Naive thymus-derived CD4-positive, alpha-beta T cell (primary cell): ENCODE measurements at places on chromosomes 7 and 10. TPM values are rescaled to one million over a fixed set of nuclear protein-coding genes. Genes with fewer than 3 reads are reported as not detected.

GRCh38 chr7:70356787-70357328, 758.6 kb downstream of the AUTS2 start:
- no peak for DNase-seq

- DNase-seq, result no peak
Measured at GRCh38 chr10:88389456-88389855, 193.7 kb downstream of the RNLS start.

DNA sequence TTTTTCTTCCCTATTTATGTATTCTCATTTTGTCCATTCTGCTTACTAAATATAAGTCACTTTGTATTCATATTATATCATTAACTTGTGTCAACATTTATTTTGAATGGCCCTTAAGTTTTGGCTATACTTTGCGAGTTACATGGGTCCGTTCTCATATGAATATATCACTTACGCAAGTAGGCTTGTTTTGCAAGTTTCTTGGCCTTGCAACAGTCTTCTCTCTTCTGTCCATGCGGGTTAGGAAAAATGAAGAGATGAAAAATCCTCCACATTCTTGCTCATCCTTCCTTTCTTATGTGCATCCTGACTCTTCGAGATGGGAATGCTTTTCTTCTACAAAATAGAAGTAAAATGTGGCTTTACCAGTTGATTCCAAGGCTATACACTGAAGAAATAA, 82.8 kb downstream of the GPR158 start:
- no peak for DNase-seq

GRCh38 chr10:68516766-68517165, 10.6 kb downstream of the SLC25A16 start:
- no peak for DNase-seq

- DNase-seq, result no peak
Measured at GRCh38 chr7:16515785-16516685, 10.6 kb upstream of the LRRC72 start.

PIP gene
- not detected for polyA plus RNA-seq

TDRD1 gene
- 0.41 TPM for polyA plus RNA-seq
